ENCODE measurements at places on chromosomes 1 and 21. TPM values are rescaled to one million over a fixed set of nuclear protein-coding genes. Genes with fewer than 3 reads are reported as not detected.

Gene LCE1E
- total RNA-seq = not detected

Gene KIF2C
- total RNA-seq = 6.1 TPM

Gene OR2L3
- not detected for total RNA-seq

Gene ZNF670
- total RNA-seq = 1.9 TPM

Gene RBM11
- total RNA-seq = not detected

Gene GPR25
- not detected for total RNA-seq

Measured in cardiac atrium fibroblast (primary cell).